ENCODE measurements at places on chromosomes 5 and 9. TPM values are rescaled to one million over a fixed set of nuclear protein-coding genes. Genes with fewer than 3 reads are reported as not detected.

DNA sequence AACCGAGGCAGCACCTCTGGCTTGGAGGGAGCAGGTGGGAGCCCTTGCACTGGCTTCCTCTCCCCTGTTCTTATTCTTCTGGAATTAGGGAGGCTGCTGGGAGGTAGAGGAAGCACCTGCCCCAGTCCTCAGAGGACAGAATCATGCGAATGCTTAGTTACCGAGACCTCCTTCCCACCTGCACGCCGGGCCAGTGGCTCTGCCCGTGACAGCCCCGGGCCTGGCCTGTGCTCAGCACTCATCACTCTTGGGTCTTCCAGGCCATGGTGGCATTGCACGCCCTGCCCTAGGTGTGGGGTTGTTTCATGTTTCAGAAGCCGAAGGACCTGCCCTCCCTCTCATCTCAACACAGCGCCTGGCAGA, 45.3 kb upstream of the NKD2 start:
- DNase-seq = no peak

GRCh38 chr9:108045851-108046250, 556.3 kb upstream of the KLF4 start:
- DNase-seq = no peak

- no peak for DNase-seq
These were observed 160.7 kb upstream of the MEF2C start for GRCh38 chr5:89043676-89044075.

GRCh38 chr9:36132086-36132485, 4.4 kb upstream of the GLIPR2 start:
- DNase-seq = no peak

DNA sequence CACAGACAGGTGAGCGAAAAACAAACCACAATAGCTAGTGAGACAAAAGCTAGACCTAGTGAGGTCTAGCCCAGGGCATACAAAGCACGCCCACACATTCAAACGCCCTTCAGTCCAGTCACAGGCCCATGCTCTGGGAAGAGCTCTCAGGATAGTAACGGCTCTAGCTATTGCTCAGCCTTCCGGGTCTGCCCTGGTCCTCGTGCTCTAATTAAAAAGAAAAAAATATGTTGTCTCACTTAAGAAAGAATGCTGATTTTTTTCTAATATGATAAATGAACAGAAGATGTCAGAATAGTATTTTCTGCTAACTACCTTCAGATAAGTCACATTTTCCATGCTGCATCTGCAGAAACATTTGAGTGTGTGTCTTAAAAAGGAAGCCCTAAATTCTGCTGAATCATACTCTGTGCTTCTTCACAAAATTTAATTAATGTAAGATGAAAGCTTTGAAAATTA, 94.5 kb downstream of the PLPP1 start:
- DNase-seq = no peak

- DNase-seq = no peak
These were observed 187.6 kb upstream of the TNC start for GRCh38 chr9:115305543-115305942.

Gene CSF1R
- 16.8 TPM for polyA plus RNA-seq

Gene PHYHD1
- polyA plus RNA-seq = 39.0 TPM
